ENCODE measurements at places on chromosomes 3 and 15.

- DNase-seq, result no peak
These were observed 21.0 kb upstream of the LIMD1 start for GRCh38 chr3:45573591-45573990.

GRCh38 chr3:194053136-194053535 lies 82.8 kb upstream of the HES1 start:
- no peak for DNase-seq

GRCh38 chr15:33154351-33155166 lies 40.0 kb downstream of the FMN1 start:
- no peak for DNase-seq

DNA sequence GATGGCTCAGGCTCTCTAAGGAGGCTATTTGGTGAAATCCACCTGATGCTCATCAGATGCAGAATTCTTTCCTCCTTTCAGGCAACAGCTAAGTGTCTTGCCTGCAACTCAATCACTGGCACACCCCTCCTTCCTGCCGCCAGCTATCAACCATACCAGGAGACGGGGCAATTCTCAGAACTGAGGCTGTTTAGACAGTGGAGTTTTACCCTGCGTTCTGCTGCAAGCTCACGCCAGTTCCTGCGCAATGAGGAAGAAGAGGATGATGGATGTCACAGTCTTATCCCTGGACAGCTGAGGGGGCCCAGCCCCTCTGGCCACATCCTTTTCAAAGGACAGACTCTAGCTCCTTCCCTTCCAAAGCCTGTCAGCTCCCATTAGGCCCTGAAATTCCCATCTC lies 7.0 kb upstream of the MANF start:
- no peak for DNase-seq

DNA sequence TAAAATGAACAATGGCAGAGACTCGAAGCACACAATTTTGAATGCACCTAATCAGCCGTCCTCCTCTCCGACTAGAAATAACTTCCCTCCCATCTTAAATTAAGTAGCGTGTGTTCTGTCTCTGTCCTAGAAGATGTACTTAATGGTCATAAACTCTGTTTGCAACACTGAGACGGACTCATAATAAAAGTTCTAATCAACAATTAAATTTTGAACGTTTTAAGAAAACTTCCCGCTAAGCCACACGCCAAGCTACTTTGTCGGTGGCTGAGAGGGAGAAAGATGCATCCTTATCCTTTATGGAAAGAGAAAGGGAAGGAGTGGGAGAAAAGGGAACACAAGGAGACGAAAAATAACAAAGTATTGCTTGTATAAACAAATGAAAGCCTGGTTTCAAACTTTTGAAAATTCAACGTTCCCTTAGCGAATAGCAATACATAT lies 989 bp downstream of the GNB4 start:
- no peak for DNase-seq

- no peak for DNase-seq
These were observed 14.6 kb downstream of the CYP19A1 start for GRCh38 chr15:51323749-51324148.

GRCh38 chr3:179715582-179715981 lies 62.7 kb downstream of the USP13 start:
- no peak for DNase-seq

- DNase-seq, result no peak
These were observed 312.7 kb upstream of the TGFBR2 start for GRCh38 chr3:30293621-30294240.

GRCh38 chr3:65534805-65535204 lies 503.9 kb downstream of the MAGI1 start:
- DNase-seq, result no peak

DNA sequence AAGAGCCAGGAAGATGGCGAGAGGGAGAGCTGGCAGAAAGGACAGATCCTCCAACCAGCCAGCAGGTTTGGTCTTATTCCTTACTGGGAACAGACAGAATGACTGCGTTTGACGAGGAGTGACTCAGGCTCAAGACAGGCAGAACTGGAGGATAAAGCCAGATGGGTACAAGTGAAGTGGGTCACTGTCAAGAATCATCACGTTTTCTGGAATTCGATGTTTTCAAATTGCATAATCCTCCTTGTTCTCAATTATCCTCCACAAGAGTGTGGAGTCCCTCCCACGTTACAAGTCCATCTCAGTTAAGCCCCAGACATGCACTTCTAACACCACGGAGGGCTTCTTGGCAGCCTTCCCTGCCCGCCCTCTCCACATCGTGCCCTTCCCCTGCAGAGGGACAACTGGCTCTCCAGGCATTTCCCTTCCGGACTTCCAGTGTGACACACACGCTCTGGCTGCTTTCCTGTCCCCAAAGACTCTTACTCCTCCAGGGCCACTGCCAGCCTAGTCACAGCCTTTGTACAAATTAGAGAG lies 183.1 kb downstream of the CHST2 start:
- DNase-seq, result no peak

- no peak for DNase-seq
These were observed 94.3 kb downstream of the TBC1D2B start for GRCh38 chr15:77983091-77983707.

- DNase-seq, result no peak
These were observed 127.9 kb downstream of the SLC25A26 start for GRCh38 chr3:66348704-66349103.

DNA sequence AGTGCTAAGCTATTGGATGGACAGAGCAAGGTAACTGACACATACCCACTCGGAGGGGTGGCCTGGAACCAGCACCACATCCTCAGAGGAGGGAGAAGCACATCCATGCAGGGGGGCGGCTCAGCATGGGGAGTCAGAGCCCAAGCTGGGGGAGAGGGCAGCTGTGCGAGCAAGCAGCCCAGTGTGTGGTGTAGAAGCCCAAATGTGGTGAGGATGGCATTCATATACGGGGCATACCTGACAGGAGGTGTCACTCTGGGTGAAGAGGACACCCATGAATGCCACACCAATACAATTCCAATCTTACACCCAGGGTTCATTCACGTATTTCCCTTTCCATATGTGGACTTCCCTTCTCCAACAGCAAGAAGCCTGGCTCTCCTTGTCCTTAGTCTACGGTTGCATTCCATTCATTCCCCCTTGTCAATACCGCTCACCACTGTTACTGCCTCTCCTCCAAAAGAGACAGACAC lies 58.7 kb upstream of the ACAN start:
- no peak for DNase-seq

DNA sequence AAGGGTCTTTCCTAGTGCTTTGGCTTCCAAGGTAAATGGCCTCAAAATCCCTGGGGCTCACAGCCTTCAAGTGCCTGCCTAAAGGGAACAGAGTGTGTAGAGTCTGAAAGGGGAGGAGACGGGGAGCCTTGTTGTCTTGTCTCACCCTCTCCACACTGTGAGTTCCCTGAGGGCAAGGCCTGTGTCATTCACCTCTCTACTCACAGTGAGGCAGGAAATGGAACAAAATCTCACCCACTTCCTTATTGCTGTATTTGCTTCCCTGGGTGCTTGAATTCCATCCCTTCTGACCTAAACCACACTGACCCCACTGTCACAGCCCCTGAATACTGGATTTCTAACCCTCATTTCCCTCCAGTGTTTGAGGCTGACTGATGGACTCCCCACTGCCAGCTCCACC lies 197.5 kb downstream of the EPHB1 start:
- DNase-seq, result no peak

GRCh38 chr3:43531835-43532234 lies 90.0 kb downstream of the ANO10 start:
- no peak for DNase-seq

GRCh38 chr3:46607603-46608028 lies 4.7 kb upstream of the FAM240A start:
- no peak for DNase-seq

DNA sequence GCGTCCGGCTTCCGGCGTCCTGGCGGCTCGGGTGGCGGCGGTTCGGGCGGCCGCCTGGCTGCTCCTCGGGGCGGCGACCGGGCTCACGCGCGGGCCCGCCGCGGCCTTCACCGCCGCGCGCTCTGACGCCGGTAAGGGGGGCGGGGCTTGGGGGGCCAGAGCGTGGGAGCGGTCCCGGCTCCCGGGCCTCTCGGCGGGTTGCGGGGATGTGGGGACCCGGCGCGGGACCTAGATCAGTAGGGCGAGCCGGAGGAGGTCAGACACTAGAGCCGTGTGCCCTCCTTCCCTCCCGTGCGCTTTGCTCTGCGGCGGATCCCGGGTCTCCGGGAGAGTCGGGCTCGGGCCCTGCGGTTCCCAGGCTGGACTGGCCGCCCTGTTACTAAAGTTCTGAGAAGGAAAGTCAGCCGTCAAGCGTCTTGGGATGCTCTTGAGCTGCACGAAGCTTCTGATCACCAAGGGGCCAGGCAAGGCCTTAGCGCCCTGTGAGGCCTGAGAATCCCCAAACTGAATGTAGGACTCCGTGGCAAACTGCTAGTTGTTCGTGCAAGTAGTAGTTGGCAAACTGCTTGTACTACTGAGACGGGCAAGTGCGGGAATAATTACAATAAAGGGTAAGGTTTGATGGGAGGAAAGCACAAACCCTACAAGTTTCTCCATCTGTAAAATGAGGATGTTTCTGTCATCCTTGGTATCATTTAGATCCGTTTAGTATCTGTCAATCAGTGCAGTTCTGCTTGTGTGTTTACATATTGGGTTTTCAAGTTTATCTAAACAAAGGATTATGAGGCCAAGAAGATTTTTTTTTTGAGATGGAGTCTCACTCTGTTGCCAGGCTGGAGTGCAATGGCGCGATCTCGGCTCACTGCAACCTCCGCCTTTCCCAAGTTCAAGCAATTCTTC lies 587 bp downstream of the PIGX start:
- DNase-seq, result peak; percentile 80

DNA sequence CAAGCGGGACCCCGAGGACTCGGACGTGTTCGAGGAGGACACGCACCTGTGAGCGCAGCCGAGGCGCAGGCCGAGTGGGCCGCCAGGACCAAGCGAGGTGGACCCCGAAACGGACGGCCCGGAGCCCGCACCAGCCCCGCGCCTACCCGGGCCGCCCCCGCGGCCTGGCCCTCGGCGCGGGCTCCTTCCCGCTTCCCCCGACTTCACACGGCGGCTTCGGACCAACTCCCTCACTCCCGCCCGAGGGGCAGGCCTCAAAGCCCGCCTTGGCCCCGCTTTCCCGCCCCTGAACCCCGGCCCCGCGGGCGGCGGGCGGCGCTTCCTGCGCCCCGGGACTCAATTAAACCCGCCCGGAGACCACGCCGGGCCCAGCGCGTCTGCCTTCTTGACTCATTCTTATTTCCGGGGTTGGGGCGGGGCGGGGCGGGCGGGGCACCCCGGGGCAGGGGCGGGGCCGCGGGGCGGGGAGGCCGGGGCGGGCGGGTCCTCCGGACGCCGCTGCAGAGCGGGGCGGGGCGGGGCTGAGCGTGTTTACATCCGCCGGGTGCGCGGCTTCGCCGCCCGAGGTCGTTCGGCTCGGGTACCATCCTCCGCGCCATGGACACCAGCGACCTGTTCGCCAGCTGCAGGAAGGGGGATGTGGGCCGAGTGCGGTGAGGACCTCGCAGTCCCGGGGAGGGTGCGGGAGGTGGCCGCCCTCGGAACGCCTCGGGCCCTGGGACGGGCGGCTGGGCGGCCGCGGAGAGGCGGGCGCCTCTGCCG lies at the start of gene ABTB1:
Gene ABTB1, plus strand, starts transcription at position 524 of the 762 bp plus-strand sequence. Its CDS starts 74 bp downstream, at position 598.
- DNase-seq, result peak; percentile 94

GRCh38 chr3:150069154-150069527 lies 98.4 kb upstream of the PFN2 start:
- DNase-seq, result no peak

DNA sequence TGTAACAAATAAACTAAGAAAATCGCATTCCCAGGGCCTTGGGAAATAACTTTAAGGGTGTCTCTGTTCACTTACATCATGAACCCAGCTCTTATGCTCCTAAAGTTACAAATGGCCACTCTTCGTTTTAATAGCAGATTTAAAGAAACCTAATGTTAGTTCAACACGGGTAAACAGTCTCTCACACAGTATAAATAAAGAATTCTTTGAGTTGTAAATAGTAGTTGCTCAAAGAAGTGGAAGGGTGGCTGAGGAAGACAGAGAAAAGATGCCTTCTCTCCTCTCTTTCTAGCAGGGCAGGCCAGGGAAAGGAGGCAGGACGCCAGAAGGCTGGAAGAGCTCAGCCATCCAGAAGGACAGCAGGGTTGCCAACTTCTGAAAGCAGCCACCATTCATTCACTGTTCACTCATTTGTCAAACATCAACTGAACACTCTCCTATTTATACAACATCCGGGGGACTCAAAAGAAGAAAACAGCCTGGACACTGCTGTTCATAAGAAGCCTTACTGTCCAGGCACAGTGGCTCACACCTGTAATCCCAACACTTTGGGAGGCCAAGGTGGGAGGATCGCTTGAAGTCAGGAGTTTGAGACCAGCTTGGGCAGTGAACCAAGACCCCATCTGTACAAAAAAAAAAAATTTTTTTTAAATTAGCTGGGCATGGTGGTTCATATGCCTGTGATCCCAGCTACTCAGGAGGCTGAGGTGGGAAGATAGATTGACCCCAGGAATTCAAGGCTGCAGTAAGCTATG lies 47.3 kb downstream of the WWTR1 start:
- DNase-seq, result no peak

GRCh38 chr3:124630960-124631359 lies 99.3 kb upstream of the UMPS start:
- DNase-seq, result no peak

DNA sequence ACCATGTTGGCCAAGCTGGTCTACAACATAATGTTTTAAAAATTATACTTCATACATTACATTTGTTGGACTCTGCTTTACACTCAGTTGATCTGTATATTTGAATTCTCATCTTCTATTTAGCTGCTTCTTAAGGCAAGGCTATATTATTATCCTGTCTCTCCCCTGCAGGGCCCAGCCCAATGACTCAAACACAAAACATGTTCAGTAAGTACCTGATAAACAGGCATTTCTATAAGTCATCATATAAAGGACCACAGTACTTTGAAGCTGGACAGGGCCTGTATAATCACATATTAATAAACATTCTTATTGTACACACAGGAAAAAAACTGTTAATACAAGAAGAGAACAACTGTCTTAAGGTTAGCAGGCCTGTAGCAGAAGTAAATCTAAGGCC lies 36.2 kb downstream of the NGLY1 start:
- DNase-seq, result no peak

GRCh38 chr15:66760968-66761725 lies 59.1 kb downstream of the SMAD6 start:
- DNase-seq, result no peak

GRCh38 chr15:67606742-67607141 lies 64.2 kb downstream of the MAP2K5 start:
- DNase-seq, result no peak

GRCh38 chr3:71360180-71360579 lies 223.3 kb downstream of the FOXP1 start:
- DNase-seq, result no peak

DNA sequence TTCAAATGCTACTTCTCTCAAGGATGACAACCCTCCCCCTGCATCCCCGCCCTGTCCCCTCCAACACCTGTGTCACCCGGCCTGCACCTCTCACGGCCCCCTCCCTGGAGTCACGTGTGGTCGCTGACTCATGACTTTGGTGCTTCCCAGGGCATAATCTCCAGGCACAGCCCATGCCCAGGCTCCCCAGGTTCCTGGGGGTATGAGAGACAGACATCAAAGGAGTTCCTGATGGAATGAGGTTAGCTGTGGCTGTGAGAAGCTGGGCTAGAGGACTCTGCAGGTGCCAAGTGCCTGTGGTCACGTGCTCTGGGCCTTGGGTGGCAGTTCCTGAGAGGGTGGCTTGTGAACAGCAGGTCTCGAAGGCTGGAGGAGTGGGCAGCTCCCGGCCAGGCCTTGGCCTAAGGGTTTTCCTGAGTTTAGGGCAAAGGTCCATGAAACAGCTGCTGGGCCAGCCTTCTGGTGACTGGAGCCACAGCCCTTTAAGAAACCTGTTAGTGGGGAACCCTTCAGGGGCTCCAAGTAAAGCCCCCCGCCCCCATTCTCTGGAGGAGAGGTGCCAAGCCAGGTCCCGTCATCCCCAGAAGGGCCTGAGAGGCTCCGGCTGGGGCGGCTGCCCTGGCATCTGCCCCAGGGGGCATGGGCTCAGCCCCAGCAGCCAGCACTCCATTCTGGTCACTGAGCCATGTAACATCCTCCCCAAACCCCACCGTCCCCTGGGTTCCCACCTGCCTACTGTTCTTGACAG lies 230.0 kb downstream of the XXYLT1 start:
- DNase-seq, result no peak

All from NCI-H146 (cell line).